ENCODE measurements at places on chromosomes 16 and 17.

DNA sequence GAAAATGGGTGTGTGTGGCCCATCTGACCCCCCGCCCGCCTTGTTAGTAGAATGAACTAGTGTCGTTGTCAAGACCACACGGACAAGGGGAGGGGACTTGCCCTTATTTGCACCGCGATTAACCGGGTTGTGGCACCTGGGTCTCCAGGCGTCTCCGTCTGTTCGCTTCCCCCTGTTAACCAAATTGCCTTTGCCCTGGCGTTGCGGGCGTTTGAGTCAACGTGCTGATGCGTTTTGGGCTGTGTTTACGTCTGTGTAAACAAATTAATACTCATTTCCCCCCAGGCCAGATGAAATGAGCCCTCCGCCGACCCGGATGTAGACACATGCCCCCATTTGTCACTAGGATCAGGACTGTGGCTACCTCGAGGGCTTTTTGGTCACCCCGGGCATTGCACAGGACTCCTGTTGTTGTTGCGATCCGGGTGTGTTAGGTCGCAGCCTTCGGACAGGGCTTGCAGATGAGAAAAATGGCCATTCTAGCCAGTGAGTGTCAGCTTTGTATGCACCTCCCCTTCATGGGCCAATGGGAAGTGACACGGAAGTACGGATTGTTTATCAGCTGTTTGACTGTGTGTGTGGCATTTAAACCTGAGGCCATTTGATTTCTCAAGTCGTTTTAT, 906 bp downstream of the RBL2 start:
- DNase-seq, result peak; percentile 59

DNA sequence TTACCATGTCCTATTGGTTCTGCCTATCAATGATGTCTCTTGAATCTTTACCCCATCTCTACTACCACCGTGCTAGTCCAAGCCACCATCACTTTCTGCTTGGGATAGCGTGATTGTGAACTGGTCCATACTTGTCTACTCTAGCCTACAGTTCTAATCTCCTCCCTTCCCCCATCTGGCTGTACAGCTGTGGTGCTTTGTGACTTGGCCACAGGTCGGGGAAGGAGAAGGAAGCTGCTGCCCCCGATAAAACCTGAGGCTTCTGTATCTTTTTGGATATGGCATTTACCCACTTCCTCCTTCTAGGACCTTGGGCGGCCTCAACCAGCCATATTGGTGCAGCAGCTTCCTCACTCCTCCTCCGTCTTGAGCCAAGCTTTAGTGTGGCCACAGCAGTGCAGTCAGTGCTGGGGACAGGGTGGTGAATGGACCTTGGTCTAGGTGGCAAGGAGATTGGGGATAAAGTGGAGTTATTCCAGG, 314 bp upstream of the ITGA2B start:
- DNase-seq, result no peak

DNA sequence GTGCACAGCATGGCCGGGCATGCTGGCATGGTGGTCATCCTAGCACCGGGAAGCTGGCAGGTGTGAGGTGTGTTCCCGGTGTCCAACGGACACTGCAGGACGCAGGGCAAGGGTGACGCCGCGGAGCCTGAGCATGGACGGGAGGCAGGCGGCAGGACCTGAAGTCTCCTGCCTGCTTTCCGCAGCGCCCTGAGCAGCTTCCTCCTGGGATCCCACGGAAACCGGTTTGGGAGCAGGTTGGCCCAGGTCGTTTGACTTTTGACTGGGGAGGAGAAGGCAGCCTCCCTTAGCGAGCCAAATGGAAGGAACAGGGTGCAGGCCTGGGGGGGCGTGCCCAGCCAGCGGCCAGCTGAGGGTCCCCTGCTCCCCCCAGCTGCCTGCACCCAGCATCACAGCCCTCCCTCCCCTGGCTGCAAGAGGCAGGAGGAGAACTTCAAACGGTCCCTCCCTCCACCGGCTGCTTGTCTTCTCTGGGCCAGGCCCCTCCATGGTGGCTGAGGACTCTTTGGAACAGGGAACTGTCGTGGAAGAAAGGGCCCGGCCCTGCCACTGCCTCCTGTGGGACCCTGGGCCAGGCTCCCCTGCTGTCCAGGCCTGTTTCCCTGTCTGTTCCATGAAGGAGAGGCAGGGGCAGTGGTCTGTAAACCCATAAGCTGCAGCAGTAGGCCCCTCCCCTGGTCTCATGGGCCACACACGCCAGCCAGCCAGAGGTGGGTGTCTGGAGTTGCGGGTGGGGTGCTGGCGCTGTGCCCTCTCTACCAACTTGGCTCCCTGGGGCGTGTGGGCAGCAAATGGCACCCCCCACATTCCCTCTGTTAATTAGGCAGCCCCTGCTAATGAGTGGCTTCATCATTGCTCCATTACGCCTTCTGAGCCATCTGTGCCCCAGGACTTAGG, 7.8 kb upstream of the ADGRG1 start:
- DNase-seq, result no peak

DNA sequence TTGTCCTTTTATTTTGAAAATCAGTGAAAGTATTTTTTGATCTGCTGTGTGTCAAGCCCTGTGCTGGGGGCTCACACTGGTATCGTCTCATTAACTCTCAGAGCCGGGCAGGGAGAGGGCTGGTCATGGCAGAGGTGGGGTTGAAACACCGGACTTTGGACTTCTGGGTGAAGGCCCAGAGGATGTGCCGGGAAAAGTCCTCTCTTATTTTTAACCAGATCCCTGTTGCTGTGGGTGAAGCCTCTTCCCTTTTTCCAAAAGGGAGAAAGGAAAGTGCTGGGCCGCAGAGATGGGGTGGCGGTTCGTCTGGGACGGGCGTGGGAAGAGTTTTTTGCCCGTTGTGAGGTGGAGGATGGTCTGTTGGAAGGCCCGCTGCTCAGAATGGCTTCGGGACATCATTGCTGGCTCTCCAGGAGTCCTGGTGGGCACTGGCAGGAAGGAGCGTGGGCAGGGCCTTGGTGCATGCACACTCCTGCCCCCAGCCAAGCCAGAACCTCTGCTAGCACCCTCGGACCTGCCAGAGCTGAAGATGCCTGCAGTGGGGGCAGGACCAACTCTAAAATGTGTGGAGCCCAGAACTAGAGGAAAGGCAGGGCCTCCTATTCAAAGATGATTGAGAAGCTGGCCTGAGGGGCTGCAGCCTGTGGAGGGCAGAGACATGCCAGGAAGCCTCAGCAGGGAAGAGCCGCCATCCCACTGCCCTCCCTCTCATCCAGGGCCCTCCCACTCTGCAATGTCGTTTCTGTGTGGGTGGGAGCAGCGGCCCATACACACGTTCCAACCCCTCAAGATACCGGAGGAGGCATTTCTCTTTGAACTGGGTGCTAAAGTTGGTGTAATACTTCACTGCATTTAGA, 213.2 kb downstream of the CCDC182 start:
- DNase-seq, result no peak

- no peak for DNase-seq
Observed at GRCh38 chr16:75570396-75571065, 4.4 kb downstream of the GABARAPL2 start.

DNA sequence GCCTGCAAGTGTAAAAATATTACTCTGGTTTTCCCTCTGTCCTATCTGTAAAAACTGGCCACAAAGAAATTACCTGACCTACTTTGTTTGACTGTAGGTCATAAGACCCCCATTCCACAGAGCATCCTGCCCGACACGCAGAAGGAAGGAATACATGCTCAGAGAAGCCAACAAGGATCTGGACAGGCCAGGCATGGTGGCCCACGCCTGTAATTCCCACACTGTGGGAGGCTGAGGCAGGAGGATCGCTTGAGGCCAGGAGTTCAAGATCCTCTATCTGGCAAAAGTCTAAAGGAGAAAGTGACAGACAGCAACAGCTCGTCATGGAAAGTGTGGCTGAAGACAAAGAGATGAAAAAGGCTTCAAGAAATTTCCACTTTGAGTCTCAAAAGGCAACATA, 78.2 kb upstream of the RNU2-1 start:
- no peak for DNase-seq

- DNase-seq, result no peak
Observed at GRCh38 chr17:53949473-53950090, 126.9 kb downstream of the KIF2B start.

DNA sequence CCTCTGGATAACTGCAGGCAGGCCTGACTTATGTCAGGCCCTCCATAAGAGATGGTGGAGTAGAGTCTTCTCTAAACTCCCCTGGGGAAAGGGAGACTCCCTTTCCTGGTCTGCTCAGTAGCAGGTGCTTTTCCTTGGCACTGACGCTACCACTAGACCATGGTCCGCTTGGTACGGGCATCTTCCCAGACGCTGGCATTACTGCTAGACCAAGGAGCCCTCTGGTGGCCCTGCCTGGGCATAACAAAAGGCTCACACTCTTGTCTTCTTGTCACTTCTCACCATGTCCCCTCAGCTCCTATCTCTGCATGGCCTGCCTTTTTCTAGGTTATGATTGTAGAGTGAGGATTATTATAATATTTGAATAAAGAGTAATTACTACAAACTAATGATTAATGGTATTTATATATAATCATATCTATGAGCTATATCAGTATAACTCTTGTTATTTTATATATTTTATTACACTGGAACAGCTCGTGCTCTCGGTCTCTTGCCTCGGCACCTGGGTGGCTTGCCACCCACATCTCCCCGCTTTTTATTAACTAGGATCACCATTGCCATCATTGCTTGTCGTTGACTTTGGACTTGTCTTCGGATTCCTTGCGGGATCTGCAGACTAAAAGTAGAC, 59.8 kb upstream of the ARL4D start:
- DNase-seq, result peak; percentile 53

GRCh38 chr17:64780096-64781013, 118.2 kb upstream of the SMURF2 start:
- peak; percentile 63 for DNase-seq

DNA sequence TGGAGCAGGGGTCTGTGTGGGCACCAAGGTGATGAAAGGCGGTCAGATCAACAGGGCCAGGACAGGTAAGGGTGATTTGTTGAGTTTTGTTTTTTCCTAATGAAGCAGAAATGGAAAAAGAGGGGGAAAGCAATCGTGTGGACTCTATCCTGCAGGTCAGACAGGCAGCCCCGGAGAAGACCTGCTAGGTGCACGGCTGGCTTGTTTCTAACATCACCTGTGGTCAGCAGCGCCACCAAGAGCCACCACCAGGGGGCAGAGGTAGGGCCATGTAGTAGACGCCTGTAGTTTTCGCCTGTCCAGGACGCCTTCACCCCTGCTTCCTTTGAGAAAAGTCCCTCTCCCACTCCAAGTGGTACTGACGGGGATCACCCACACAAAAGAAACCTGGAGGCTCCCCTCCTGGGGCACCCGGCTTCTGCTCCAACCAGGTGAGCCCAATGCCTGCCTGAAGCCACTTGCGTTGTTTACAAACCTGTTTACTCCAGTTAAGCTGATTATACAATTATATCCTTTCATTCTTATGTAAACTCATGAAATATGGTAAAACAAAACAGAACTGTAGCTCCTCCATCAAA, 54.2 kb upstream of the SEC14L1 start:
- DNase-seq, result peak; percentile 70

GRCh38 chr17:48993951-48994350, 3.2 kb upstream of the IGF2BP1 start:
- DNase-seq, result no peak

DNA sequence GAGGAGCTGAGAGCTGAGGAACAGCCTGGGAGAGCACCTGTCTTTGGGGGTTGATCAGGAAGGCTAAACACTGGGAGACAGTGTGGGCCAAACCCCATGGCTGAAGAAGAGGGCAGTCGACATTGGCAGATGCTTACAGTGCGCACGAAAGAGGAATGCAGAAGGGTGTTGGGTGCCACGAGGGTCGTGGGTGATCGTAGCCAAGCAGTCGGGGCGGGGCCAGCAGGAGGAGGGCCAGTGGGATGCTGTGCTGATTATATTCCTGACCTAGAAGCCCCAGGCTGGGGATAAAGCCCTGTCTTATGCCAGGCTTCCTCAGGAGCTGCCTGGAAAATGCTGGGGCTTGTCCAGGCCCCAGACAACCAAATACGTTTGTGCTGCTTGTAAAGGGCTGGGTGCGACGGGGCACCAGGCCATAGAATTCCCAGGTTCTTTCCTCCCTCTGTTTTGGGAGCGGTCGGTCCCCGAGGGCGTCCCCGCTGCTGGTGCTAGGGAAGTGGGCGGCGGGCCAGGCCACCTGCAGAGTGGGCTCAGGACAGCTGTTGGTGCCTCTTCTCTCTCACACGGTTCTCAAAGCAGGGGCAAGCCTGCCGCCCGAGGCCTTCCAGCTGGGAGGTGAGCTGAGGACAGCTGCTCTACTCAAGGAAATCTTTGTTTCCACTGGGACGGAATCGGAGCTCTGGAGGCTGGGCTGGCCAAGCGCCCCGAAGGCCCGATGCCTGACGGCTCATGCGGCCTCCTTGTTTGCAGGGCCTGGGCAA, 10.0 kb downstream of the C1QTNF1 start:
- DNase-seq, result no peak

GRCh38 chr16:62638324-62638911, 602.2 kb upstream of the CDH8 start:
- no peak for DNase-seq

- no peak for DNase-seq
Observed at GRCh38 chr16:51244887-51245657, 94.0 kb upstream of the SALL1 start.

DNA sequence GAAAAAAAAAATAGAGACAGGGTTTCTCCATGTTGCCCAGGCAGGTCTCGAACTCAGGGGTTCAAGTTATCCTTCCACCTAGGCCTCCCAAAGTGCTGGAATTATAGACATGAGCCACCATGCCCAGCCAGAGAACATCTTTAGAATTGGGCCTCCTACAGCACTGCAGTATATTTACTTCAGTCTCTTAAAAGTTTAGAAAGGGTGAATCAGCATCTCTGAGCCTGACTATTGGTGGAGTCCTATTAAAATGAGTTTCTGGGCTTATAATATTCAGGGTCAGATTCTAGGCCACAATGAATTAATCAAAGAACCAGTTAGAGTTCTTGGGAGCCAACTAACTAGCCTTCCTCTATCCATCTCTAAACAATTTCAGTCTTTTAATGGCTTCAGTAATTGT, 22.8 kb downstream of the TADA2A start:
- DNase-seq, result no peak

DNA sequence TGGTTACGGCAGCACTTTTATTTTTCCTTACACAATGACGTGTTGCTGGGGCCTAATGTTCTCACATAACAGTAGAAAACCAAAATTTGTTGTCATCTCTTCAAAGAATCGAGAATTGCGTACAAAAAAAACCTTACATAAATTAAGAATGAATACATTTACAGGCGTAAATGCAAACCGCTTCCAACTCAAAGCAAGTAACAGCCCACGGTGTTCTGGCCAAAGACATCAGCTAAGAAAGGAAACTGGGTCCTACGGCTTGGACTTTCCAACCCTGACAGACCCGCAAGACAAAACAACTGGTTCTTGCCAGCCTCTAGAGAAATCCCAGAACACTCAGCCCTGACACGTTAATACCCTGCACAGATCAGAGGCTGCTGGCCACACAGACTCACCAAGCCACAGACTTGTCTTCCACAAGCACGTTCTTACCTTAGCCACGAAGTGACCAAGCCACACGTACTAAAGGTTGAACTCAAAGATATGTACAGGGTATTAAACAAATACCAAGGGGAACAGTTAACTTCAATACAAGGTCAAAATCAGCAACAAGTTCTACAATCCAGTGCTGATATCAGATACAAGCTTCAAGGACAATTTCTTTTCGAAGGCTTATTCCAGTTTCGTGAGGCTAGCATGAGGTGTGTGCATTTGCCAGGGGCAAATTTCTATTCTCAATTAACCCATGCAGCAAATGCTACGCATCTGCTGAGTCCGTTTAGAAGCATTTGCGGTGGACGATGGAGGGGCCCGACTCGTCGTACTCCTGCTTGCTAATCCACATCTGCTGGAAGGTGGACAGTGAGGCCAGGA, 2.4 kb downstream of the ACTG1 start:
- DNase-seq, result no peak

GRCh38 chr17:17985555-17985954, 12.9 kb downstream of the DRC3 start:
- no peak for DNase-seq
